HuH-7.5 (cell line): ENCODE measurements at places on chromosomes 12 and 14.
A peak's percentile ranks its signal among the peaks of the same experiment; 100 is the strongest.

DNA sequence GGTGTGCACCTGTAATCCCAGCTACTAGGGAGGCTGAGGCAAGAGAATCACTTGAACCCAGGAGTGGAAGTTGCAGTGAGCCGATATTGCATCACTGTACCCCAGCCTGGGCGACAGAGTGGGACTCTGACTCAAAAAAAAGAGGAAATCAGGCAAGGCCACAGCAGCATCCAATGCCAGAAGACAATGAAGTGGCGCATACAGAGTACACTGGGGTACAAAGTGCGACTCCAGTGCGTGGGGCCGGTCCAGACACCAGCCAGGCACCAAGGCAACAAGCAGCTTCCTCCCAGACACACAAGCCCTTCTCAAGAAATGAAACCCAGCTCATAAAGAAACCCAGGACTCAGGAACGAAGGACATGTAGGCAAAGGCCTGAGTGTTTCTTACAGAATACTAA lies 28.2 kb downstream of the TTC7B start:
- DNase-seq, result no peak

GRCh38 chr12:42504049-42504448 lies 85.5 kb downstream of the PRICKLE1 start:
- no peak for DNase-seq

GRCh38 chr14:94989946-94990345 lies 167.4 kb downstream of the DICER1 start:
- DNase-seq, result no peak

DNA sequence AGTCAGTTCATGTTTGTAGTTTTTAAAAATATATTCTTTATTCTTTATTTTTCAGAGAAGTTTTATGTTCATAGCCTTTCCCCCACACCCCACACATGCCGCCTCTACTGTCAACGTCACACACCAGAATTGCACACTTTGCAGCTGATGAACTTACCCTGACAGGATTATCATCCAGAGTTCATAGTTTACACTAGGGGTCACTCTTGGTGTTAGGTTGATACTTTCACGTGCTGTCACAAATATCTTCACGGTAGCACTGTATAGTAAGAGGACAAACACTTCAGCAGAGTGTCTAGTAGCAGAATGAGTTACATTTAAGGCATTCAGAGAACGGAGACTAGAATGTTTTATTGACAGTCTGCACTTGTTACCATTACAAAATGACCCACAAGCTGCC lies 5.1 kb downstream of the DPPA3 start:
- DNase-seq, result peak; percentile 24

DNA sequence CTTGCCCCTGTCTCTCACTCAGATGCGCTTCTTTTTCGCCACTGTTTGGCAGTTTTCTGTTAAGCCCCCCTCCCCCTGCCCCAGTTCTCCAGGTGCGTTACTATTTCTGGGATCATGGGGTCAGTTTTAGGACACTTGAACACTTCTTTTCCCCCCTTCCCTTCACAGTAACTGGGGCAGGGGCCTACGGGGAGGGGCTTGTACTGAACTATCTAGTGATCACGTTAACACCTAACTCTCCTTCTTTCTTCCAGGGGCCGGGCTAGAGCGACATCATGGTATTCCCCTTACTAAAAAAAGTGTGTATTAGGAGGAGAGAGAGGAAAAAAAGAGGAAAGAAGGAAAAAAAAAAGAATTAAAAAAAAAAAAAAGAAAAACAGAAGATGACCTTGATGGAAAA lies 3.7 kb downstream of the PABPN1 start:
- DNase-seq, result no peak

DNA sequence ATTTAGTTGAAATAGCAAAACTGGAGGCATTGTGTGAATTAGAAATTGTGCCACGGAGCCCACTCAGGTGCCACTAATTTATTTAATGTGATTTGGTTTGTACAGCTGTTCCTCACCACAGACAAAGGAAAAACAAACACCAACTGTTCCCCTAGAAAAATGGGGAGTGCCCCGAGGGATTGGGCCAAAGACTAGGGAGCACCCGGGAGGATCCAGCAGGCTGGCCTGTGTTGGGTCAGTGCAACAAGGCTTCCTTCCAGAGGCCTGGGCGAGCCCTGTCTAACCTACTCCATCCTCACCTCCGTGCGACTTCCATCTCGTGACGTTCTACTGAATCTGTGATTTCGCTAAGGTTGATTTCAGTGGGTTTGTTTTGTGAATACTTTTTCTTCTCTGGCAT lies 206.2 kb downstream of the CHST11 start:
- DNase-seq, result no peak

GRCh38 chr14:79265366-79265946 lies 945.8 kb downstream of the DIO2 start:
- no peak for DNase-seq

- DNase-seq, result no peak
Measured at GRCh38 chr12:56804169-56804568, 41.0 kb downstream of the HSD17B6 start.

DNA sequence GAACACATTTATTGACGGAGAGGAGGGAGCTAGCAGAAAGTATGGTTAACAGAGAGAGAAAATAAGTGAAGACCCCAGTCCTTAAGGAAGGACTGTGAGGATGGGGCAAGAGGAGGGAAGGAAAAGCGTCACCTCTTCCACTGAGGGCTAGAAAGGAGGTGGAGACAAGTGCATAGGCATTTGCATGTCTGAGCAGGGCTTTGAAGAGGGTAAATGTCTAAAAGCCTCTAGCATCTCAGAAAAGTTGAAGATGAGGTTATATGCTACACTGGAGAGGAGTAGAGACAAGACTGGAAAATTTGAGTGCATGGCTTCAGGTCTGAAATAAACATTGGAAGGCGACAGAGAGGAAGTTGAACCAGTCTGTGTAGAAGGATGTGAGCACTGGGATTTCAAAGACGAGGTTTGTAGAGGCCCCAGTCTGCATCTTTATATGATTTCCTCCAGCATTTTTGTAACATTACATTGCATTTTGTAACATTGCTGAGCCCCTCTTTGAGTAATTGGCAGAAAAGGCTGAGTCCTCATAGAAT lies 98.5 kb upstream of the IFNG-AS1 start:
- DNase-seq, result no peak

- DNase-seq, result no peak
Measured at GRCh38 chr14:72443991-72444441, 449.9 kb downstream of the DPF3 start.

DNA sequence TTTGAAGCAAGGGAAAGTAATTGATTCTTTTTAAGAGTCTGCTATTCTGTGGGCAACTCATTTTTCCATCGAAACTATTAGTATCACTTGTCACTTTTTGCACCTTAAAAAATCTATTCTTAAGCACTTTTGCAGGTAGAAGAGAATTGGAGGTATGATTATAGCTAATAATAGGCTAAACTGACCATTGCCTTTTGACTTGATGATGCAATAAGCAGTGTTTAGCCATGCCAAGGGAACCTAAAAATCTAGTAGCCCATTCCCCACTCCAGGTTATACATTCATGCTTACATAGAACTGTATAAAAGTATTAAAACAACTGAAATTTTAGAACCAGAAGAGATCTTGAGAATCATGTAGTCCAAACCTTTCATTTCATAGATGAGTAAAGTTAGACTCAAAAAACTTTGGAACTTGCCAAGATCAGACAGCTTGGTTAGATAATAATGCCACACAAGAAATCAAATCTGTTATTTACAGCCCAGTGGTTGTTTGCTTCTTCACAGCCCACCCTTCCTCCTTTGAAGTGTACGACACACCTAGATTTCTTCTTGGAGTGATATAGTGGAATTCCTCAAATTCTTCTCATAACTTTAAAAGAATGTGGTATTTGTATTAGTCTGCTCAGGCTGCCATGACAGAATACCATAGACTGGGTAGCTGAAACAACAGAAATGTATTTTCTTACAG lies 21.7 kb upstream of the GARIN2 start:
- DNase-seq, result no peak

DNA sequence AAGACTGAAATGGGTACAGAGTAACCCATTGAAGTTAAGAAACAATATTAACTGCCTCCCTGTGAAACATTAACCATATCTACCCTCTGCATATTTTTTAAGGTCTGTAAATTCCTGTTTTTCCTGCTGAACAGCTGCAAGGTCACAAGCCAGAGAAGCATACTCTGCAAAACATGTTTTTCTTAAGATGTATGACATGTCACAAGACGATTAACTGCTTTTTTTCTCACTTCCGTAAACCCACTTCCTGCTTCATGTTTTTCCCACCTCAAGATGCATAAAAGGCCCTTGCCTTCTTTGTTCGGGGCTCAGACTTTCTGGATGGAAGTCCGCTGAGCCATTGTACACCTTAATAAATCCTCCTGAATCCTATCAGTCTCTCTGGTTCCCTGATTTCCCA lies 504.7 kb upstream of the MIS18BP1 start:
- no peak for DNase-seq

- DNase-seq, result no peak
Measured at GRCh38 chr12:93762912-93763553, 85.9 kb downstream of the CRADD start.

- no peak for DNase-seq
Measured at GRCh38 chr12:47184813-47185212, 105.1 kb upstream of the AMIGO2 start.

DNA sequence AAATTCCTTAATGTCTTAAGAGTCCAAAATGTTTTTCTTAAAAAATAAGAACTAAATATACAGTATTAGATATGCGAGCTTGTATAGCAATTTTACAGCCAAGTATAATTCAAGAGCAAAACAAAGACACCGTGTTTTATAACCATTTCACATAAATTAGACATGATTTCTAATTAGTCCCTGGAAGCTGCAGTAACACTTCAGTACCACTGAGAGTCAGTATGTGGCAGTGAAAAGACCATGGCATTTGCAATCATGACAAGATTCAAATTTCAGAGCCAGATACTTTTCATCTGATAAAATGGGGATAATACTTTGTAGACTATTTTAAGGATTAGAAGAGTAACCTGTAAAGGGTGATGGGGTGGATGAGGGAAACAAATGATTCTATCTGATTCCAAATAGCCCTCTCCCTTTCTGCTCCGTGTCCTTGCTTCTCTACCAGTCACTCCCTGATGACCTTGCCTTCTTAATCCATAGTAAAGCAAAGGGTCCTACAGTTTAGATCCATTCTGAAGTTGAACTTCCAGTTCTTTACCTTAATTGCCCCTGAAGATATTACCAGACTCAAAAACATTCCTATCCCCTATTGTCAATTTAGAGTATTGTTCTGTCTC lies 145.4 kb upstream of the ABCD2 start:
- DNase-seq, result peak; percentile 10

DNA sequence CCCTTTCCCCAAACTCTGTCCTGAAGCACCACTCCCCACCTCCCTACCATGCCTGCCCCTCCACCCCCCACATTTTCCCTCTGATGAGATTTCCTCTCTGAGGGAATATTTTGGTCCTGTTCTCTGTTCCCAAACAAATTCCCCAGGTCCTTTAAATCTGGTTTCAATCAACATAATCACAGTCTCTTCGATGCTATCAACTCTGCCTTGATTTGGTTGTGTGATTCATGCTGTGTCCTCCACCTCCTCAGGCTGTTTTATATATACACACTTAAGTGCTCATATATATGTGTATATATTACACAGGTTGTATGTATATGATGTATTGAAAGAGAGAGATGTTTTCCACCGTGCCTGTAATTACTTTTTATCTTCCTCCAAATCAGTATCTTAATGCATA lies 36.0 kb downstream of the NTF3 start:
- DNase-seq, result no peak

- DNase-seq, result no peak
Measured at GRCh38 chr14:106635569-106635968, 1109.2 kb downstream of the TMEM121 start.

DNA sequence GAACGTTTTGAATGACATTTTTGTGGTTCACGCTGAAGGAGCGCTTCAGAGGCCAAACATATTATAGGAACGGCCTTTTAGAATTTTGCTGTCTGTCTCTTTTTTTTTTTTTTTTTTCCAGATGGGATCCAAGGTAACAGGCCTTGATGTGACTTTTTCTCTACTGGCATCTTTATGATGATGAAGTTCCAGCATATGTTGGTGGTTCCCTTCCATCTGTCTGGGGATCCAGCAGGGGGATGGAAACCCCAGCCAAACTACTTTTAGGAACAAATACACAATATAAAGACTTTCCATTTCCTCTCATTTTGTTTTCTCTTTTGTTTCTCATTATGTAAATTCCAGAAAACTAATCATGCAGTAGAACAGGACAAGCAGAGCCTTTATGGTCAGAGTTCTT lies 239.3 kb upstream of the PRICKLE1 start:
- no peak for DNase-seq

- no peak for DNase-seq
Measured at GRCh38 chr12:795305-795704, 42.9 kb downstream of the WNK1 start.

DNA sequence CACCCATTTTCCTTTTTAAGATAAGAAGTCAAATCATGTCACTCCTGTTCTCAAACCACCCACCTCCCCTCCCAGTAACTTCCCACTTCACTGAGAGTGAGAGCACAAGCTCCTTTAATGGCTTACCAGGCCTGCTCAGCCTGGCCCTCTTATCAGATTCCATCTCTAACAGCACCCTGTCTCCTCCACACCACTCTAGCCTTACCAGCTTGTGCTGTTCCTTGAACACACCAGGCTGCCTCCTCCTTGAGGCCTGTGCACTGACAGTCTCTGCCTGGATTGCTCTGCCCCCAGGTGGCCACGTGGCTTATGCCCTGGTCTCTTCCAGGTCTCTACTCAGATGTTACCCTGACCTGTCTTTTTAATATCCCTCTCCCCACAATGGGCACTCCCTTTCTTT lies 40.1 kb upstream of the EVL start:
- peak; percentile 20 for DNase-seq

- DNase-seq, result no peak
Measured at GRCh38 chr12:34399631-34400410, 377.5 kb downstream of the ALG10 start.

DNA sequence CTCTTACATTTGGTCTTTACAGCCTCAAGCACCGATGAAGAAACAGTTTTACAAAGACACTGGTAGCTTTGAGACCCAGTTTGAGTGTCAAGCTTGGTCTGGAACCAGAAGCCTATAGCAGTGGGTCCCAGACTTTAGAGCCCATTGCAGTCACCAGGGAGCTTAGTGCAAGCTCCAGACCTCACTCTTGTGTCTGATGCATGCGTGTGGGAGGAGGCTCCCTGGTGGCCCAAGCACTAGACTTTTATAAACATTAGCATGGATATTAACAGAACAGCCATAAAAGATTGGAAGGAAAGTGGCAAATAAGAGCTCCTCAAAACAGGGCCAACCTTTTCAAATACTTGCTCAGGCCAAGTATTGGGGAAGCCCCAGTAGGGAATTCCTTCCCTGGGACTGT lies 45.5 kb downstream of the SLC8B1 start:
- DNase-seq, result no peak

- DNase-seq, result no peak
Measured at GRCh38 chr12:130559806-130560205, 156.3 kb downstream of the RIMBP2 start.

DNA sequence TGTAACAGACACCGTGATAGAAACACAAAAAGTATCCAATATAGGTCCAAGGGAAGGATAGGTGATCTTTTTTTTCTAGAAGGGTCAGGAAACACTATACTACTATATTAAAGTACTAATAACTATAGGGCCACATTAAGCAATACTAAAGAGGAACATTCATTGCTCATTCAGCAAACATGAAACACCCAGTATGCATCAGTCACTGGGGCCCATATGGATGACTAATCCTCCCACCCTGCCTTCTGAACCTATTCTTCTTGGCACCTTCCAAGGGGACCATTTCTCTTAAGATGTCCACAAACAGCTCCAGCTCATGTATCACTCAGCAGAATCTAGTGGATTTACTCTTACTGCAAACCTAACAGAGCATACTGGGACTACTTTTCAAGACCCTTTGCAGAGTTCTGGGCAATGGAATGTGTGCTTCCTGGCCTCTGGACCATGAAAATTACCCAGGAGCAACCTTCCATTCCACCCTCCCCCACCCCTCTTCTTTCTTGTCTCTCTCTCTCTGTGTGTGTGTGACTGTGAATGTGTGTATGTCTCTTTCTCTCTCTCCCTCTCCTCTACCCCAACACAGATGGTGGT lies 187.9 kb downstream of the EPS8 start:
- no peak for DNase-seq
